ENCODE measurements at places on chromosomes 16 and 17. TPM values are rescaled to one million over a fixed set of nuclear protein-coding genes. Genes with fewer than 3 reads are reported as not detected.
A peak's percentile ranks its signal among the peaks of the same experiment; 100 is the strongest.

SYCE1L gene
- 7.1 TPM for total RNA-seq

- no peak for DNase-seq
- H3K36me3 ChIP-seq: peaks cover 41% of the 10 kb centered on the region
- peaks cover 47% of the 10 kb centered on the region for H3K4me1 ChIP-seq
- peak overlapping the region; percentile 92 for H3K27ac ChIP-seq
- H3K4me3 ChIP-seq: peak overlapping the region; percentile 94
Observed at GRCh38 chr17:42562388-42563142, 617 bp downstream of the COASY start.

WFDC1 gene
- total RNA-seq: not detected

DNA sequence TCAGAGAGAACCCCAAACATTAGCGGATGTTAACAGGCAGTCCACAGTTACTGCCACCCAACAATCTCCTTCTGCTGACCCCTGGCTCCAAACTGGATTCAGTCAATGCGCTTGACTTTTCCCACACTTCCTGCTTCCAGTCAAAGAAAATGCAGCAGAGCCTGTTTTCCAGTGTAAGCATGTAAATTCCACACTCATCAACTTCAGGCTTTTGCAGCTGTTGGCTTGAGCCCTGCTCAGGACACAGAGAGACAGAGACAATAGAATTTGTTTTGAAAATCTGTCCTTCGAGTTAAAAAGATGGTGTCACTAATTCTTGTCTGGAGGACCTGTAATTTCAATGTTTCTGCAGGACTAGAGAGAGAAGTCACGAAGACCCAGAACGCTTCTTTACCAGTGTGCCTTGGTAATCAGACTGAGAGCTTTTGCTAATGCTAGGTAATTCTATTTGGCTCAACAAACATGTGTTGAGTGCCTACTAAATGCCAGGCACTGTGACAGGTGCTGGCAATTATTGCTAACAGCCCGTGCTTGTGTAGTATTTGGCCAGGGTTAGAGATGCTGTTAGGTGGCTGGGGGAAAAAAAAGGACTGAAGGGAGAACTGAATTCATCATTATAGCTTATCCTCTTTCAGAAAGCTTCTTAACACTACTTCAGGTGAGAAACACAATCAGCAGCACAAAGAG lies 32.5 kb downstream of the HOXB1 start:
- no peaks in the 10 kb centered on the region for H3K36me3 ChIP-seq
- peaks cover under 1% of the 10 kb centered on the region for H3K4me1 ChIP-seq
- no peak overlapping the region for H3K27ac ChIP-seq
- peaks cover 53% of the 10 kb centered on the region for H3K27me3 ChIP-seq
- no peak overlapping the region for H3K4me3 ChIP-seq

All from activated CD8-positive, alpha-beta T cell treated with anti-CD3 and anti-CD28 coated beads, Interleukin-2, amount 10 ng/mL, durations not matched to agents 7 days and 5 days (primary cell).